CD8-positive, alpha-beta T cell (primary cell): ENCODE measurements at places on chromosomes 1 and 21.

DNA sequence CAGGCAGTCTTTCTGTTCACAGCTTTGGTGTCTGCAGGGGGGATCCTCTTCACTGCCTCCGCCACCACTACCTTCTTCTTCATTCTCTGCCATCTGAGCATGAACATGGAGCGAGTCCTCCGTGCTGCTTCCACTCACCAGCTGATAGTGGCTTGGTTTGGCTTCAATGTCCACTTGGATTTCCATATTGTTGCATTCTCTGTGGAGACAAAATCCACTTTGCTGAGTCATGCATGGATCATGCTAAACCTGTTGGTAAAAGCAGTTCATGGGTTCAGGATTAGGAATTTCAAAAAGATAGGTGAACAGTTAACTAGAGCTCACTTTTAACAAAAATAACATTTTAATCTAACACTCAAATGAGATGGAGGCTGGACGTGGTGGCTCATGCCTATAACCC lies 27.5 kb downstream of the RNF19B start:
- no peak for DNase-seq

GRCh38 chr1:107879927-107880326 lies 85.1 kb downstream of the VAV3 start:
- DNase-seq, result no peak

- no peak for DNase-seq
Observed at GRCh38 chr1:177032434-177032833, 132.1 kb downstream of the ASTN1 start.

DNA sequence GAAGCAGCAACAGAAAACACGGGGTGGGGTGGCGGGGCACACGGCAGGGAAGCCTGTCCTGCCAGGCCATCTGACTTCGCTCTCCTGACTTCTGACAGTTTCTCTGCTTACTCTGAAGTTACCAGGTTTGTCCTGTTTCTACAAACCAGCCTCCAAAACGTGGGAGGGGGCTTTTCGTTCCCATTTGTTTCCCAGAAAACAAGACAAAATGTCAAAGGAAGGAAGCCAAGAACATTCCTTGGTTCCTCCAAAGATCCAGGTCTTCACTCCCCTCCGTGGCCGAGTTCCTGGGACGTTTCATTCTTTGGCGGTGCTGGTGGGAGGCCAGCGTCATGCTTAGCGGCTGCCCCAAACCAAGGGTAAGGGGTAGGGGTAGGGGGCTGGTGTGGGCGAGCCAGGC lies 49.6 kb downstream of the MEGF6 start:
- no peak for DNase-seq

- DNase-seq, result peak; percentile 52
Observed at GRCh38 chr1:148362626-148363438, 120.3 kb downstream of the PPIAL4G start.

GRCh38 chr1:175521249-175522040 lies 221.9 kb downstream of the TNR start:
- DNase-seq, result no peak

GRCh38 chr1:201925981-201926645 lies 20.2 kb downstream of the LMOD1 start:
- no peak for DNase-seq

DNA sequence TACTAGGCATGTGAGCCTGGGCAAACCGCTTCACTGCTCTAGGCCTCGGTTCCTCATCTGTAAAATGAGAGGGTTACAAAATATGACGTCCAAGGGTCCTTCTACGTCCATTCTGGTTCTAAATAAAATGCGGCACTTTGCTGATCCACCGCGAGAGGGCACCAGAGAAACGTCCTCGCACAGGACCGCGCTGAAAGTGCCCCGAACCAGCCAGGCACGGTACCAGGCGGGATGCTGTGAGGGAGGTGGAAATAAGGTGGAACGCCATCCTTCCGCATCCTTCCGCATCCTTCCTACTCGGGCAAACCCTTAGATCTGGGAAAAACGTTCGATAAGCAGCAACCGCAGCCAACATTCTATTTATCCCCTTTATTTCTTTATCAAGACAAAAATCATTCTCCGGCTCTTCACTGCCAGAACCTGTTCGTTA lies 60.3 kb upstream of the KRTAP19-8 start:
- peak; percentile 60 for DNase-seq

DNA sequence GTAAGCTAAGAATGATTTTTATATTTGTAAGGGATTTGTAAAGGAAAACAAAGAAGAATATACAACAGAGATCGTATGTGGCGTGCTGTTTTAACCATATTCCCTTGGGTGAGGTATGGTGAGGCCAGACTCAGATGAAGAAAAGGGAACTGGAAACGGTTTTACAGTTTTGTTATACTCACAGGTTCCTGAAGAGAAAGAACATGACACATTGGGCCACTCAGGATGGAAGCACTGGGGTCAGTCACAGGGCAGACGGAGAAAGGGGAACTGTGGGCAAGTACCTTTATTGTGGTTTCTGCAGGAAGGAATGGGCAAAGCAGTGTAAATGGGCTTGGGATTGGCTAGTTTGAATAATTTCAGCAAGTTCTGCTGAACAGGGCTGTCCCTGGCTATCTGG lies 177.4 kb downstream of the LBR start:
- DNase-seq, result no peak

GRCh38 chr1:33366762-33367484 lies 46.0 kb upstream of the A3GALT2 start:
- DNase-seq, result no peak

GRCh38 chr1:38818175-38818976 lies 41.2 kb downstream of the RRAGC start:
- peak; percentile 50 for DNase-seq

DNA sequence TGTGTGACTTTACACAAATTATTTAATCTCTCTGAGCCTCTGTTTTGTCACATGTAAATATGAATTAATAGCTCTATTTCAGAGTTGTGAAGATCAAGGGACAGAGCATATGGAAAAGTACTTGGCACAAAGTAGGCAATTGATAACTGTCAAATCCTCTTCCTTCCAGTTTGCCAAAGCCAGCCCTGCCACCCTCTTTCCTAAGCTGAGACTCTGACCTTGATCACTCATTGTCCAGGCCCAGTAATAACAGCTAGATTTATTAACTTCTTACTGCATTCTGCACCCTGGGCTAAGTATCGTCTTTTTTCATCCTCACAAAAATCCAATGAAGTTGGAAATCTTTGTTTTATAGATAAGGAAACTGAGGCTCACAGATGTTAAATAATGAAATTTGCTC lies 70.8 kb upstream of the ATP1A1 start:
- no peak for DNase-seq

- no peak for DNase-seq
Observed at GRCh38 chr1:22350171-22350923, 101.3 kb upstream of the ZBTB40 start.

- no peak for DNase-seq
Observed at GRCh38 chr1:183783342-183783741, 21.6 kb upstream of the RGL1 start.

DNA sequence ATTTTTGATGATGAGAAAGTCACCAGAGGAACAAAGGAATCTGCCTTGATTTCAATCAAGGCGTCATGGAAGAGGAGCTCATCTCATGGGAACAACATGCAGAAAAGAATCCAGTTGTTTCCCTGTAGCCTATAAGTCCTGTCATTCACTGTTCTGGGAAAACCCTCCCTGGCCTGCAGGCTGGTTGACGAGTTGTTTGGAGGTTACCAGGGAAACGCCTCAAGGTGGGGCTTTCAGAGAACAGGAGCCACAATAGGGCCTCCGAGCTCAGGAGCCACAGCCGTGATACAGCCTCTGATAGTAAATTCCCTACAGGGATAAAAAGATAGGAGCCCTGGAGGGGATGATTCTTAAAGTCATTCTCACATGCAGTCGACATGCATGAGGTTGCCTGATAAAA lies 135.2 kb downstream of the PSMG1 start:
- no peak for DNase-seq

- no peak for DNase-seq
Observed at GRCh38 chr21:27248814-27249213, 281.9 kb upstream of the ADAMTS5 start.

DNA sequence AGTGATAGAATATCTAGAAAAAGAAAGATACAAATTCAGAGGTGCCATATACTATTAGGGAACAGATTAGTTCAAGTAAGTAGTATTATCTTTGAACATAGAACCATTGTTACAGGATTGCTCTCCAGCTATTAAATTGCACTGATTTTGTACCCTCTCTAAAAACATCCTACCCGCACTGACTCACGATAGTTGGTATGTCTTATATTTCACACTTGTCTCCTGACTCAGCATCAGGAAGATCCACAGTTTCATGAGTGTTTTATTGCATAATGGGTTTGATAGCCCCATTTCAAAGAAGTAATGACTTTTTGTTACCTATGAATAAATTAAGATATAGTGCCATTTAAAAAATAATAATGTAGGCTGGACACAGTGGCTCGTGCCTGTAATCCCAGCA lies 6.0 kb downstream of the TATDN3 start:
- DNase-seq, result no peak

DNA sequence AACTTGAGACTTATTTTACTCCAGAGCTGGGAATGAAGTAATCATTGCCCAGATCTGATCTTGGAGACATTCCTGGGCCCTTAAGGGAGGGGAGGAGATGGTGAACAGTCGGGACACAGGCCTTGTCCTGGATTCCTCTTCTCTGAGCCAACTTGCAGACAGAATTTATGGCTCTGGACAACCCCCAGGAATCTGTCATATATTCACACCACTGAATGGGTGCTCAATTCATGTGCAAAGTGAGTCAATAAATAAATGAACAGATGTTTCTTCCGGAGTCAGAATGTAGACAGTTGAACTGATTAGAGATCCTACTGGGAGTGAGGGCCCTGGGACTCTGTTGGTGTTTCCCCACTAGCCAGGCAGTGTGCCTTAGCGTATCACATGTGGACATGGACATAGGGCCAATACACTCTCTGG lies 2.6 kb downstream of the TUFT1 start:
- DNase-seq, result no peak

GRCh38 chr1:165871311-165872067 lies 44.1 kb downstream of the UCK2 start:
- DNase-seq, result peak; percentile 36
